ENCODE measurements at places on chromosomes 12 and 14.

- DNase-seq = no peak
Observed at GRCh38 chr14:75518625-75519024, 3.6 kb upstream of the BATF start.

DNA sequence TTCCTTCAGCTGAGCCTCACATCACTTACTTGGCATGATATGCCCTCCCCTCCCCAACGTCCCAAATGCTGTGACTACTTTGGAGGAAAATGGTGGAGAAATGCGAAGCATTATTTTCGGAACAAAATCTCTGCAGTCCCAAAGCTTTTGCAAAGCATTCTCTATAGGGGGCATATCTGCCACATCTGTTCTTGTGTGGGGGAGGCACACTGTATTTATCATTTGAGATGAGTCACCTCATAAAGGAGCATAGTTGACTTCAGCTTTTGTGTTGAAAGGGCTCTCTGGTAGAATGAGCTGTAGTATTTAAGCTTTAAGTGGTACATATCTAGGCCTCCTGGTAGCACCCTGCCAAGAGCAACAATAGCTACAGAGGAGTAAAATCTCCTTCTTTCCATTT is 447.5 kb downstream of the ADAMTS20 start:
- DNase-seq = peak; percentile 77

DNA sequence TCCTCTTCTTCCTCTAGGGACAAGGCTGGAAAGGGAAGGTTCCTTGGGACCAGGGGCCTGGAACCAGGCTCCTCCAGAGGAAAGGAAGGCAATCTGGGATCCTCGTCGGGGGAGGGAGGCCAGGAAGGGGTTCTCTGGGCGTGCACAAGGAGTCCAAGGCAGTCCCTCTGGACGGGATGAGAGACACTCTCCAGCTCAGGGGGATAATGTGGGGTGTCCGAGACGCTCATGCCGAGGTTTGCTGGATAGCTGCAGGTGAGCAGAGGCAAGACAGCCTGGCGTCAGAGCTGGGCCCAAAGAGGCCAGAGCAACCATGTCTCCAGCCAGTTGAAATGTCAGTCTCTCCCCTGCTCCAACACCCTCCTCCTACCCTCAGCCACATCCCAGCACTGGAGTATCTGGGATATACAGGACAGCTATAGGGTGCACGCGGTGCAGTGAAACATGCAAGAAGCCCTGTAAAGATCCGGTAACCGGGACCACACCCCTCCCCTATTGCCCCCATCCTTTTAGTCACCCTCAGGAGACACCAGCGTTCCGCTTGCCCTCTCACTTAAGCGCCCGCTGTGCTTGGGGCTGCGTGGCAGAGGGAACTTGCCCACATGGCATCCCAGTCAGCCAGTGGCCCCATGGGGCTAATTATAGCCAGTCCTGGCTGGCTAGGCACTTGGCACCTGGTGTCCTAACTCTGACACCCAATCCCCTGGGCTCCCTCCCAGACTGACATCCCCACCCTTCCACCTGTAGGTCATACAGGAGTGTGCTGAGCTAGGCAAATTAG is at the start of gene KLHL33:
Gene KLHL33 (minus strand): TSS at position 585 of the 781 bp plus-strand sequence. CDS start 355 bp downstream, at position 230.
- DNase-seq = no peak

DNA sequence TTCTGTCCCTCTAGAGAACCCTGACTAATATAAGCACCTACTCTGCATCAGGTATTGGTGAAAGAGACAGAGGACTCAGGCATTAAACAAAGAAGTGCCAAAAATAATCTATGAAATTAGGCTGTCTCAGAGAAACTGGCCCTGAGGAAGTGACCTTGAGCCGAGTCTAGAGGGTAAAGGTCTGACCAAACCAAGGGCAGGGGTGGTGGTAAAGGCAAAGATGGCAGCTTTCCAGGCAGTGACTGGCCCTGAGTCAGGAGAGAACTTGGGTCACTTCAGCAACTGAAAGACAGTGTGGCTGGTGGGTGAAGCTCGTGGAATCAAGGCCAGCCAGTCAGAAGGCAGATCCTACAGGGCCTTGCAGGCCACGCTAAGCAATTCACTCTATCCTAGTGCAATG is 30.6 kb downstream of the CDKL1 start:
- DNase-seq = no peak
